Activated CD8-positive, alpha-beta memory T cell treated with anti-CD3 and anti-CD28 coated beads for 4 hours (primary cell): ENCODE measurements at places on chromosomes 11 and 22.

DNA sequence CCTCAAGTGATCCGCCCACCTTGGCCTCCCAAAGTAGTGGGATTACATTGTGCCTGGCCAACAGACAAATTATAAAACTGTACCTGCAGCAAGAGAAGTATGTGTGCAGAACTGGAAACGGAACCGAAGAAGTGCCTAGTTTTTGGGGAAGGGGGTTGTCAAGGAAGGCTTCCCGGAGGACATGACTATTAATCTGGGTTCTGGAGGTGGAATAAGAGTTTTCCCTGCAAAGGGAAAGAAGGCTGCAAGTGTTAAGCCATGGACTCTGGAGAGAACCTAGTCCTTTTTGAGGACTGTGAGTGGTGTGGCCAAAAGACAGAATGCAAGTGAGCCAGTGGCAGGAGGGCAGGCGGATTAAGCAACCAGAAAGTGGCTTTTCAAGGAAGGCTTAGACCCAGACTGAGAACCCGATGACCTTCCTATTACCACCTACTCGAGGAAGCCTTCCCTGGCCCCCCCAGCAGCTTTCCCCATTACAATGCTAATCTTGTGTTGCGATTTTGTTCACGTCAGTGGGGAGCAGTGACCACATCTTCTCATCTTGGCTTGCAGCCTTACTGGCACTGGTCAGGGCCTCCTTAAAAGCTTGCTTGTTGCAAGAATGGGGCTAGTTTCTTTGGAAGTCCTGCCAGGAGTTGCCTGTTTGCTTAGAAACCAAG is 5.7 kb upstream of the SEPTIN3 start:
- DNase-seq = no peak

DNA sequence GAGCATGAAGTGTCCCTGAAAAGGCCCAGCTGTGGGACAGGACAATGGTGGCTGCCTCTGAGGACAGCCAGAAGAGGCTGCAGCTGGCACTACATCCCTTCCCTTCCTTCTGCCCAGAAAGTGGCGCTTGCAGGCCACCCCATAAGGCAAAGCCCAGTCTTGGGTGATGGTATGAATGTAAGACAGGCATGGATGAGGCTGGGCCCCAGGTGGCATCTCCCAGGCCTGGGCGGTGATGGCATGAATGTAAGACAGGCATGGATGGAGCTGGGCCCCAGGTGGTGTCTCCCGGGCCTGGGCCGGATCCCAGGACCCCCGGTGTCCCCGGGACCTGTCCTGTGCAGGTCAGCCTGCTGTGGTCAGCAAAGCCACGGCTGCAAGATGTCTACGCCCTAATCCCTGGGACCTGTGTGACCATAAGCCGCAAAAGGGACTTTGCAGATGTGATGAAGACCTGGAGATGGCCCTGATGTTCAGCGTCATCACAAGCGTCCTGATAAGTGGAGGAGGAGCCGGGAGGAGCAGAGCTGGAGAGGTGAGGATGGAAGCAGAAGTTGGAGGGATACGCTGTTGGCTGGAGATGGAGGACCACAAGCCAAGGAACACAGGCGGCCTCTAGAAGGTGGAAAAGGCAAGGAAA is 181.1 kb downstream of the CTTN start:
- no peak for DNase-seq

DNA sequence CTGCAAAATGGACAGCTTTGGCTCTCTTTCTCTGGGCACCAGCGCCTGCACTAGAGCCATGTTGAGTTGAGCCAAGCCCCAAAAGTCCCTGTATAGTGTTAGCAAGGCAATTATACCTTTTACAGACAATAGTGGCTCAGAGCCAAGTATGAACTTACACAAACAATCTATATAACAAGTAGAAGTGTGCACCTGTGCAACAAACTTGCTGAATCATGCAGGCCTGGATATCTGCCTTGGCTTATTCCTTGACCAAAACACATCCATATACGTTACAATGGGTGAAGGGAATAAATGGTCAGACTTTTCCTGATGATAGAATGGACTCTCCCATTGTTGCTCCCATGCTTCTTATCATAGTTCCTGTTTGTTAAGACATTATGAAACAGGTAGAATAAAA is 3.8 kb upstream of the OR52I2 start:
- DNase-seq = no peak

DNA sequence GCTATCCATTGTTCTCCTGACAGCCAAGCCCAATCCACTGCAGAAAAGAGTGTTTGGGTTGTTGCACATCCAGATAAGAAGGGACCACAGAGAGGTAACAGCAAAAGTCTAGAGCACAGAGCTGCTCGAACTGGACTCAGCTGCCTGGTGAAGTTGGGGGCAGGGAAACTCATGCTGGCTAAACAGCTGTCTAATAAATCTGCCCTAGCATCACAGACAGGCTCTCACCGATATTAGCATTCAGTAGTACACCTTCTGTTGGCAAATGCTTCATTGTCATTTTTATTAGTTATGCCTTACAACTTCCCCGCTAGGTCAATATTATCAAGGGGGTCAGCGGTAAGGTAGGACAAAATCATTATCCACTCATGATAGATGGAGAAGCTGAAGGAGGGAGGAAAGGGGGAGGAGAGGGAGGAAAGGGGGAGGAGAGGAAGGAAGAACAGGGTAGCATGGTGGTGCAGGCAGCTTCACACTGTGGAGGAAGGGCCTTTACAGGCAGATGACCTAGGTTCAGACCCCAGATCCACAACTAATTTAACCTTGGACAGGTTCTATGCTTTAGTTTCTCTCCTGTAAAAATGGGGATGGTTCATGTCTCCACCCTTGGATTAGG is 102.7 kb downstream of the LARGE1 start:
- DNase-seq = no peak

DNA sequence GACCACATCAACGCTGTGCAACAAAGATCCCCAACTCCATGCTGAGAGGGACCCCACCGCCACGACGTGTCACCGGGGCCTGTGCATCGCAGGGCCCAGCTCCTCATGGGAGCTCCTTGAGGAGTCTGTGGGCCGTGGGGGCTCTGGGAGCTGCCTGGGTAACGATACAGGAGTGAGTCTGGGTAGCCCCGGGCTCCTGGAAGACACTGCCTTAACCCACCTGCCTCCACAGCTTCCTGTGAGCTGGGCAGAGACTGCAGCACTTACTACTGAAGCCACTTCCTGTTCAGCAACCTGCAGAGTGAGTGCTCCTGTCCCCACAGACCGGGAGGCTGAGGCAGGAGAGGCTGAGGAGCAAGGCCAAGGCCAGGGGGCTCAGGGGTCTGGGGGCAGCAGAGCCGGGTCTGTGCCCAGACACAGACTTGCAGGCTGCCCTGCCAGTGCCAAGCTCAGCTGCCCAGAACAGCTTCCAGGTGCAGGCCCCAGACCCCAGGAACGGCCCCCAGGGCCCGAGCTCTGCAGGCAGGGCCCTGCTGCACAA is 226.7 kb downstream of the BRD1 start:
- no peak for DNase-seq

DNA sequence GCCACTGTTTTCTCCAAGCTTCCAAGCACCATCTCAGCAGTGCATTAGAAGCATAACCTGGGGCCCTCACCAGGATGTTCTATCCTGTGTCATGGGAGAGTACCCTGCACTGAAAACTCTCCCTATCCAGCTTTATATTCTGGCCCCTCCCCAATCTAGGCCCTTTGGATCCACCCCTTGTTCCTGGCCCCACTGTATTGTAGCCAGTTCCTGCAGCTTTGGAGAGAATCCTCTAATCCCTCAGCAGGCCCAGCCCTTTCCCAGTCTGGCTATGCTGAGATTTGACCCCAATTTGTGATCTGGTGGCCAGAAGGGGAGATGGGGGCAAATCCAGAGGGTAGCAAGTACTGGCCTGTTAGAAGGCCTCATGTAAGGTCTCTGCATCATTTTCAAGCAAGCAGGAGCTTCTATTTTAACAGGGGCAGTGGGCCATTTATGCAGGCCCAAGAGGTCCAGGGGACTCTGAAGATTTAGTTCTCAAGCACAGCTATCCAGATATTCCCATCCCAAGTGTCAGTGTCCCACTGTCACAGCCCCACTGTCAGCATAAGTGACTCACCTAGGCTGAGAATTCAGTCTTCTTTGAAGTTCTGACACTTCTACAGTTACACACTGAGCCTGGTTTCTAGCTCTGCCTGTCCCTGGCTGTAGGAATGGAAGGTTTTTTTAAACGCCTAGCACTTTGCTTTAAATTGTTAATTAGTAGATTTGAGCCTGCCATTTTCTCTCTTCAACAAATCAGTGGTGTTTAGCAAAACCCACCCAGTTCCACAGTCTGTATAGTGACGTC is 589.5 kb upstream of the CADM1 start:
- DNase-seq = no peak

- no peak for DNase-seq
Observed at GRCh38 chr22:45917146-45917545, 59.8 kb downstream of the WNT7B start.

DNA sequence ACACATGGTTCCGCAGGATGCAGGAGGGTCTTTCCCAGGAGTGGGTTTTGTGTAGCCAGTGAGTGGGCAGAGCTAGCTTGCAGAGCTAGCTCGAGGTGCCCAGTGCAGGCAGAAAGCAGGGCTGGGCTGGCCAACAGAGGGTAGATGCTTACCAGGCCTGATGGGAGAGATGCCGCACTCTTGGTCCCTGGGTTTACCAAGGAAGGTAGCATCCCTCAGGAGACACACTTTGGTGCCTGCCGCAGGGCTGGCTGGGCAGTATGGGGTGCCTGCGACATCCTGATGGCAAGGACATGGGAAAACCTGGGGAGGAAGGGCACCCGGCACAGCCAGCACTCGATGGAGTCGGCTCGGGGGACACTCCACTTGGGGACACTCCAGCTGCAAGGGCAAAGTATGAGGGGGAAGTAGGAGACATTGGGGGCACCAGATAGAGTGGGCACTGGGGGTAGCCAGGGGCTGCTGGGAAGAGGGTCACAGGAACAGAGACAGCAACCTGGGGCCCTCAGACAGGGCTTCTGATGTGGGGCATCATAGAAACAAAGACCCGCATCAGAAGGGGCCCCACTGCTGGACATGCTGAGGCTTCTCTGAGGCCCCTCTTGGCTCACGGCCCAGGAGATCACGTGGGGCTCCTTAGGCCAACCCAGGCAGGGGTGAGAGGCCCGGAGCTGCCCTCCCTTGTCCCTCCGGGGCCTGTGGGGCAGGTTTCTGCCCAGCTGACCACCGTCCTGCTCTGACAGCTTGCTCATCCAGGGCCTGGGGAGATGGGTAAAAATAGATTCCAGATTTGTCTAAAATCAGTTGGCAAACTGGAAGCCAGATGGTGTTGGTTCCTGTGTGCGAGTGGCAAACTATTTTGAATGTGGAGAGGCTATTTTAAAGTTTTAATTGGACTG is 89.8 kb downstream of the MORC2 start:
- no peak for DNase-seq

- no peak for DNase-seq
Observed at GRCh38 chr11:125378083-125378482, 118.0 kb downstream of the FEZ1 start.

DNA sequence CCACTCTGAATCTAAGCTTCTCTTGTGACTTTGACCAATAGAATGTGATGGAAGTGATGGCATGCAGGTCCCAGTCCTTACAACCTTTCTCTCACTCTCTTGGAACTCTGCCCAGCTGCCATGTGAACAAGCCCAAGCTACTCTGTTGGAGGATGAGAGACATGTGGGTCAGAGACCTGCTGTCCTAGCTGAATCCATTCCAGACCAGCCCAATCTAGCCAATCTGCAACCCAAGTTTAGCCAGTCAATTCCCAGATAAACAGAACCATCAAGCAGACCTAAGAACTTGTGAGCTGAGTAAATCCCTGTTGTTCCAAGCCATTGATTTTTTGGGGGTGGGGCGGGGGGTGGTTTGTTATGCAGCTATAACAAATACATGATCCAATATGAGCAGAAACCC is 69.2 kb upstream of the GRK3 start:
- no peak for DNase-seq

DNA sequence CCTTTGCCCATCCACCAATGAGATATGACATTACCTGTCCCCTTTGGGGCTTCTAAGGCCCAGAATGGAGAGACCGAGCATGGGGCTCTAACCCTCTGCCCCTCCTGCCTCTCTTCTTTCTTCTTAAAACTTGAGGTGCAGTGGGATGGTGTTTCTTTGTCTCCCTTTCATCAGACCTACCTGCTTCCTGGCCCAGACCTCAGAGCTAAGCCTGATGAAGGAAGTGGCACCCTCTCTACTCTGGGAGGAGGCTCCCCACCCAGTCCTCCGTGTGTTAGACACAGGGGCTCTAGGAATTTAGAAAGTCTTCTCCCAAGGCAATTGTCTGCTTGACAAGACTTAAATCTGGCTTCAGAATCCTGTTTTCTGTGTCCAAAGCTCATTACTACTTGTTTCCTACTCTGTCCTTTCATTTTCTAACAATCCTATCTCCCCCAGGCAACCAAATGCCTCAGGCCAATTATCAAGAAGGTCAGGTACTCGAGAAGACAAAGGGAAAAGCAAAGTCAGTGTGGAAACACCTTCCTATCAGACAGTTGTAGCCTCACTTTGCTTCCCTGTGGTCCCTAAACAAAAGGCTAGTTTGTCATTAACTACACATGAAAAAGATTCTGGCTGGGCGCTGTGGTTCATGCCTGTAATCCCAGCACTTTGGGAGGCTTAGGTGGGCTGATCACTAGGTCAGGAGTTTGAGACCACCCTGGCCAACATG is 20.3 kb upstream of the PARVA start:
- DNase-seq = no peak

DNA sequence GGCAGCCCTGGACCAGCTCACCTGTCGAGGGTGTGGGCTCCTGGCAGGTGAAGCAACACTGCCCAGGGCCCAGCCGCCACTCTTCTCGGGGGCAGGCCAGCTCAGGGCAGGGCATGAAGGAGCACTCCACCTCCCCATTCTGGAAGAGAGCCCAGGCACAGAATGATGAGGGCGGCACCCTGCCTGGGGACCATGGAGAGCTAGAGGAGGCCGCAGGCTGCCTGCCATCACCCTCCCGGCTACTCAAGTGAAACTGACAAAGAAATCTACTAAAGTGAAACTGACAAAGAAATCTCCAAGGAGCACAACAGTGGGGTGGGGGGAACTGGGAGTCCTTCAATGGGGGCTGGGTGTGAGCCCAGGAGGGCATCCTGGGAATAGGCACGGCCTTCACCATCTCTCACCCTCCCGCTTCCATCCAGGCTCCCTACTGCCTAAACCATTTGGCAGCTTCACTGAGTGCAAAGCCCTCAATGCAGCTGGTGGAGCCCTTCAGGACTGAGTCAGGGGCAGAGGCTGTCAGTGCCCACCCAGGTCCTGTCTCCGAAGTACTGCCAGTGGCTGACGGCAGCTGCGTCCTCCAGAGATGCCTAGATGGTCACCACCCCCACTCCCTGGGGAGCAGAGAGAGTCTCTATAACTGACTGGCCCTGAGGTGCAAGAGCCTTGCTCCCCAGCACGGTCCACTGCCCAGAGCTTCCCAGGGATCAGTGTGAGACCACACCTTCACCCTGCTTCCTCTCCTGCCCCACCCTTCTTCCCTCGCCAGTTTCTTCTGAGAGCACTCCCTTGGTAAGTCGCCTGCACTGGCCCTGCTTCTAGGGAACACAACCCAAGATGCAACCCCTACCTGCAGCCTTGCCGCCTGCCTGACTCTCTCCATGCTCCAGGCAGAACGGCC is 21.7 kb downstream of the VWCE start:
- DNase-seq = no peak
